ENCODE measurements at places on chromosomes 11 and 22.

- DNase-seq: no peak
These were observed 809 bp upstream of the IRF7 start for GRCh38 chr11:616320-617198.

DNA sequence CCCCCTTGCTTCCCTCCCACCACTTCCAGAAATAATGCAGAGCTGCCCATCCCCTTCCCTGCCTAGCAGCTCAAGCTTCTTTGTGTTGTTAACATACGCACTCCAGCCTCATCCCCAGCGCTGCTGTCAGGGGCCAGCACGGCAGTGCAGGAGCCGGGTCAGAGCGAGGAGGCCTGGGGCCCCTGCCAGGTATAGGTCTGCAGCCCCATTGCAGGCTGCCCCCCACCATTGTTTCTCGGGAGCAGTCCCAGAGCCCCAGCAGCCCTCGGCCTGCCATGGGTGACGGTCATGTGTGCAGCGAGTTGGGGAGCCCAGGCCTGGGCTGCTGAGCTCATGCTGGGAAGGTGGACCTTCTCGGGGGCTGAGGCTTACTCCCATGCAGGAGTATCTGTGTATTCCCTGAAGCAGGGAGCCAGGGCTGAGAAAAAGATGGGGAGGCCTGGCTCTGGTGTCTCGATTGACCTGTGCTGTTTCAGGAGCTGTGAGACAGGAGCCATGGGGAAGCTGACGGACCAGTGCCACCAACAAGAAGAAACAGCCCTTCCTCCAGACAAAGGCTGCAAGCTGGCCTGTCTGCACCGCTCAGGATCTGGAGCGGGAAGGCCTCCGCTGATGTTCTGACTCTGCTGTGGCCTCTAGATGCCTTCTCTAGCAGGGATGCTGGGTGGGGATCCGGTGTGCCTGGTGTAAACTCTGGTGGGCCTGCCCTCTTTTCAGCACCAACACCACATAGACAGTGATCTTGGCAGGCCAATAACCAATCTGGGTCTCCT, 220.5 kb upstream of the B3GAT1 start:
- no peak for DNase-seq

DNA sequence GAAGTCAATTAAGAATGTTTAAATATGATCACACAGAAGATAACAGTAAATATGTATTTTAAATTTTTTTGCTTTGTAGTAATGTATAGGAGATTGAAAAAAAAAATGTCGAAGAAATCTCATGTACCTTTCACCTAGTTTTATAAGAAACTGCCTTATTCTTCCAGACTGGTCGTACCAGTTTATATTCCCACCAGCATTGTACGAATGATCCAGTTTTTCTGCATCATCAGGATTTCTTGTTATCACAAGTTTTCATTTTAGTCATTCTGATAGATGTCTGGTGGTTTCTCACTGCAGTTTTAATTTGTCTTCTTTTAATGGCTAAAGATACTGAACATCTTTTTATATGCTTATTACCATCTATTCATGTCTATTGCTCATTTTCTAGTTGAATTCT, 101.8 kb upstream of the CTSC start:
- no peak for DNase-seq

DNA sequence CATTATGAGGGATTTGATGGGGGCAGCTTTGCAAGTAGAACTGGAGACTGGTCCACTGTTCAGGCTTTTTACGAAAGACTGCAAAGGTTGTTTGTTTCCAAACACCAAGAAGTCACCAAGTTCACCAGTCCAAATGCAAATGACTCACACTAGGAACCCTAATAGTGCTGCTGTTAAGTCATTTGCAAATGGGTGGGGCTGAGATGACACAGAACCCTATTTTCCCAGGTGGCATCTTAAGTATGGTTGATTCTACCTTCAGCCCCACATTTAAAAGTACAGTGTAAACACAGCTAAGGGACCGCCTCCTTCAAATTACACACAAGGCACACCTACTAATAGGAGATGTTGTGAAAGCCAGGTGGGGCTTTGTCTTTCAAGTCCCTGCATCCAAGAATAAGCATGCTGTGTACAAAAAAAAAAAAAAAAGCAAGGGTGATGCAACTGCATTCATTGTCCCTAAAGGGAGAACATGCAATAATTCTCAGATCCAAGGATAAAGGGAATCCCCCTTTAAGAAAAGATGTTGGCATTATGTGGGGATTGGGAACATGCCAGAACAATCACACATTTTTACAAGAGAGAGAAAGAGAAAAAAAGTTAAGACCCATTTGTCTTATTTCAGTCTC, 27.3 kb downstream of the BDNF start:
- peak; percentile 50 for DNase-seq

DNA sequence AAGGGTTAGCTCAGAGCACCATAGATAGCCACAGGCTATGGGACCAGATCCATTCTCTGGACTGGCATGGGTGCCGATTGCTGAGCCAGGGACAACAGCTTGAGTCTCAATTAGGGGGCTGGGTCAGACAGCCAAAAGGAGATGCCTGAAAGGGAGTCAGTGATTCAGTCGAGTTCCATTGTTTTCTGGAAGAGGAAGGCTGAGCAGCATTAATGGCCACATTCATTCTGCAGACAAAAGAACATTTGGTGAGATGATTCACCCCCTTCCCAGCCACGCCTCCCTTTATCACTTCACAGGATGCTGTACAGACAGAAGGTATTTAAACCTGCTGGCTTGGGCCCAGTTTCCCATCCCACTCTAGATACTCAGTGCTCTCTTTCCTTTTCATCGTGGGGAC, 131.9 kb downstream of the ADAMTS15 start:
- peak; percentile 90 for DNase-seq

DNA sequence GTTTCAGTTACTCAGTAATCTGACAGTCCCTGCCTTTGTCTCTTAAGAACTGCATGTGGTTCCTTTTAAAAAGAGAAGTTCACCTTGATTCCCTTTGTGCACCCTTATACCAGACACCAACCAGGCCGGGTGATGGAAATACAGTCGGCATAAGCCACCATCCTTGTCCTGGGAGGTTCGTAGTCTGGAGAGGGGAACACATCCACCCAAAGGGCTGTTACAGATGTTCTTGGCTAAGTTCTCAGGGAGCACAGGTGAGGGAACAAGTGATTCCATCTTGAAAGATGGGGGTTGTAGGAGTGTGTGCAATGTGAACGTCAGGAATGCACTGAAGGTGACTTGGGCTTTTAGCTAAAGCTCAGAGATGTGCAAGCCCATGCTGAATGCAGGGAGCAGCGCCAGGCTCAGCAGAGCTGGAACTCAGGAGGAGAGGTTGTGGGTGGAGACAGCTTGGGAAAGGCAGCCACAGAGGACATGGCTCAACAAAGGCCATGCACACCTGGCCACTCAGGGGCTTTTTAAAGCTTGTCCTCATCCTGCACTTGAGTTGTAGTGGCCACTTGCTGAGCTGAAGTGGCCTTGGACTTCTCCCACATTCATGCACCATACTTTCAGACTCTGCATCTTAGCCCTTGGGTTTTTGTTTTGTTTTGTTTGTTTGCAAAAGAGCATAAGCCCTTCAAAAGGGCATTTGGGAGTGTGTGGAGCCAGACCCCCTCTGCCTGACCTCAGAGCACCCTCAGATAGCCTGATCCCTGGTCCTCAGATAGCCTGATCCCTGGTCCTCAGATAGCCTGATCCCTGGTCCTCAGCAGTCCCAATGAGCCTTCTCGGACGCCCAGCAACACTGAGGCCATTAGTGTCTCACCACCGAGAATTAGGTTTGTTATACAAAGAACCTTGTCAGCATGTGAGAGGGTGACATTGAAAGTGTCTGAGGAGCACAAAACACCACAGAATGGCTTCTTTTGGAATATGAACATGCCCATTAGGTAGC, 12.7 kb upstream of the TMA7B start:
- no peak for DNase-seq

DNA sequence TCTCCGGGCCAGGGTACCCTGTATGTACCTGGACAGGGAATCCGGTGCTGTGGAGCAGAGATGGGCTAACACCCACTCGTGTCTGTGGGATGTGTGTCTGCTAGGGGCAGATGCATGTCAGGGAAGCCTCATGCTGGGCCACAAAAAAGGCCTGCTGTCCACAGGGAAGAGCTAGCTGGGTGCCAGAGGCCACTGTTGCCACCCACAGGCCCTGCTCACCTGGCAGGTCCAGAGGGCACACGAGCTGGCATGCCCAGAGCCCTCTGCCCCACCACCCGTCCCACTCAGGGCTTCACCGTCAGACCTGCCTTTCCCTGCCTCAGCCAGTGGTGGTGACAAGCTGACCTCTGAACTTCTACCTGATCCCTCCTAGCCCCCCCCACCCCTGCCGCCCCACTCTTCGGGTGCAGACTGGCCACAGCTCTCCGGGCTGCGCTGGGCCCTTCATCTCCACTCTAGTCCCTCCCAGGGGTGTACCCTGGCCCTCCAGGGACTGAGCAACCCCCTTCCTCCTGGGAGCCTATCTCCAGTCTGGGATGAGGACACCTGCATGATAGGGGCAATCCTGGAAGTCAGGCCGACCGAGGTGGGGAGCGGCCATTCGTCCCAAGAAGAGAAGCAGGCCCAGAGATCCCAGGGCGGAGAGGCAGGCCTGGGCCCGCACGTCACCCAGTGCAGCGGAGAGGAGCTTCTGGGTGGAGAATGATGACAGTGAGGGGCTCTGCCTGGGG, 1.4 kb downstream of the SLC25A22 start:
- DNase-seq: no peak

DNA sequence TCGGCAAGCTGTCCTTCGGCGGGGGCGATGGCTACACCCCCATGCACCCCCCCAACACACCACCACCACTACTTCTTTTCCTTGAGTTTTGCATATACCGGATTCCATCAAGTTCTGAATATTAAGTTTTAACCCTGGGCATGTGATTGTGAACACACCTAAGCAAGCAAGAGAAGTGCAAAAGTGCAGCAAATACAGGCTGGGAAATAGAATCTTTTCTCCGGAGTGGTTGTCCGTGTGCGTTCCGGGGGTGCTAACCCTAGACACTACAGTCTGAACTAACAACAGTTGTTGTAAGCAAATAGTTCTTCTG, 574 bp downstream of the PRSS23 start:
- DNase-seq: no peak

- no peak for DNase-seq
These were observed 6.6 kb upstream of the MARK2 start for GRCh38 chr11:63832336-63832735.

DNA sequence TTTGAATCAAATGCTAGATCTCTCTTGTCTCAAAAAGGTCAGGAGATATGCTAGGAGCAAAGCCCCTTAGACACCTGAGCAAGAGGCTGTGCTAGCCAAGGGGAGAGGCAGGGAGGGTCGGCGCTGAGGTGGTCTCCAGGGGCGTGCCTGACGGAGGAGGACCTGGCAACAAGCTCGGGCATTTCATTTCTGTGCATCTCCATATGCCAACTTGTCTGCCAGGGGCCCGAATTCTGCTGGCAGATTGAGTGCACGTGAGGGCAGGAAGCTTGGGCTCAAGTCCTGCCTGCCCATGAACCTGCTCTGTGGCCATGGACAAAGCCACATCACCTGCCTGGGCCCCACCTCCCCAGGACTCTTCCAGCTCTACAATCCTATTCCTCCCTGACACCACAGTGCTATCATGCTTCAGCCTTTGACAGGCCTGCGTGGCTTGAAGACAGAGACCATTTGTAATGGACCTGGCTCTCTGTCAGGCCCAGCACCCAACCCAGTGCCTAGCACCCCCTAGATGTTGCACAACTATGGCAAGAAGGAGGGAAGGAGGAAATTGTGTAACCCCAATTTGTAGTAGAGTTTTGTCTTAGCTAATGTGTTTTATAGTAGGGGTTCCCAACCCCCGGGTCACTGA, 16.3 kb upstream of the VSIG10L2 start:
- DNase-seq: no peak

GRCh38 chr11:44740967-44741366, 14.2 kb downstream of the TSPAN18 start:
- no peak for DNase-seq

DNA sequence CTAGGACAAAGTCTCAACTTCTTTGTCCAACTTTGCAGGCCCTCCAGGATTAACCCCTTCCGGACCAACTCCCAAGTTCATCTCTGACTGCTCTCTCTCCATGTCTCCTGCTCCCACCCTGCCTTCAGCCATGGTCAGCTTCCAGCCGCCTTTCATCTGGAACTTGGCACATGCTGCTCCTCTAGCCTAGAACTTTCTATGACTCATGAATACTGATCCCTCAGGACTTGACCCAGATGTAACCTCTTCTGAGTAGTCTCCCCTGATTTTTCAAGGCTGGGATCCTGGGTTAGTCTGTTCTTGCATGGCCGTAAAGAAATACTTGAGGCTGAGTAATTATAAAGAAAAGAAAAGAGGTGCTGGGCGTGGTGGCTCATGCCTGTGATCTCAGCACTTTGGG, 5.2 kb upstream of the SLC15A3 start:
- DNase-seq: no peak

- no peak for DNase-seq
These were observed 5.5 kb upstream of the MYO18B start for GRCh38 chr22:25736378-25737011.

- no peak for DNase-seq
These were observed 709 bp upstream of the KCNE3 start for GRCh38 chr11:74468058-74468457.

- peak; percentile 43 for DNase-seq
These were observed 75.4 kb upstream of the WNT7B start for GRCh38 chr22:46052331-46052771.

DNA sequence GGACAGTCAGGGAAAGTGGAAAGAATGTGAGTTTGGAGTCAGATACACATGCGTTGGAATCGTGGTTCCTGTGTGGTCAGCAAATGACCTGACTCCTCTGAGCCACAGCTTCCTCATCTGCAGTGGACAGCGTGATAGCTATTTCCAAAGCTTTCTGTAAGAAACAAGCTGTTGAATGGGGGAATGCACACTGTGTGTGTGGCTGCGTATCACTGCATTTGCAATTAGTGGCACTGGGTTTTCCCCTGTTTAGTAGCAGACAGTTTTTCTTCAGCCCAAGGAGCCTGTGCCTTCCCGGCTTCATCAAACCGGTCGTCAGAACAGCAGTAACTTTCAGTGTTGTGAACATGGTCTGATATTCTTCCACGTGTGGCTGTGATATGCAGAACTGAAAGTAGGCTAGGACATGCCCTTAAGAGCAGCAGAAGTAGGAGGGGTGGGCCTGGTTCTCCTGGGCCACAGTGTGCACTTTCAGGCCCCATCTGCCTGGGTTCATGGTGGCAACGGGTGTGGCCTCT, 121.5 kb downstream of the RRAS2 start:
- DNase-seq: no peak

DNA sequence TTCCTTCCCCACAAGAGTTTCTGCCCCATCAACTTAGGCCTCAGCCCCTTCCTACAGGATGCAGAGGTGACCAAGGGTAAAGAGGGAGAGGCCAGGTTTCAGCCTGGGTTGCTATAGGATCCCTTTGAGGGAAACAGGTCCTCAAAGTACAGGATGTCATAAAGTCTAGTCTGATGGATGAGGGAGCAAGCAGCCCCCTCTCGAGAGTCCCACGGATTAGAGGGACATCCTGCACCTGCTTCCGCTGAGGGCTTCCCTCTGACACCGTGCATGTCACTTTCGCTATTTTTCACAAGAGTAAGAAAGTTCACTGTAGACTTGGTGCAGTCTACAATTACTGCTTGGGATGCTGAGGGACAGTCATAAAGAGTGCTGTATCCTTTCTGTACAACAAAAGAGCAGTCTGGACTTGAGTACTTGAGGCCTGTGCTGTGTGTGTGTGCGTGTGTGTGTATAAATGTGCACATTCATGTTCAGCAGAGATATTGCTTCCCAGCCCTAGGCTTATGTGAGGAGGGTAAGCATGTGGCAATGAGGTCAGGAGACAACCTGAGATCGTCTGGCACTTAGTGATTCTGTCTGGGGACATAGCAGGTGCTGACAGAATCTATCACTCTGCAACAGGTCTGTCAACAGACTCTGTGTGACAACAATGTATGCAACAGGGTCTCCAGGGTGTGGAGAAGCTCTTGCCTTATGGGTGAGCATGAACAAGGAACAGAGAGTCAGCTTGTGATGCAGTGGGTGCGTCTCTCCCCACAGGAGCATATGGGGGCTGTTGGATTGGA, 18.0 kb upstream of the CHST1 start:
- DNase-seq: no peak

Data from AG10803 (cell line).